Left renal cortex interstitium (tissue), 4 donors: ENCODE measurements at places on chromosomes 3 and 15. TPM values are rescaled to one million over a fixed set of nuclear protein-coding genes. Genes with fewer than 3 reads are reported as not detected.

- DNase-seq, result no peak
Observed at GRCh38 chr15:34708422-34708821, 46.4 kb downstream of the GJD2 start.

DNA sequence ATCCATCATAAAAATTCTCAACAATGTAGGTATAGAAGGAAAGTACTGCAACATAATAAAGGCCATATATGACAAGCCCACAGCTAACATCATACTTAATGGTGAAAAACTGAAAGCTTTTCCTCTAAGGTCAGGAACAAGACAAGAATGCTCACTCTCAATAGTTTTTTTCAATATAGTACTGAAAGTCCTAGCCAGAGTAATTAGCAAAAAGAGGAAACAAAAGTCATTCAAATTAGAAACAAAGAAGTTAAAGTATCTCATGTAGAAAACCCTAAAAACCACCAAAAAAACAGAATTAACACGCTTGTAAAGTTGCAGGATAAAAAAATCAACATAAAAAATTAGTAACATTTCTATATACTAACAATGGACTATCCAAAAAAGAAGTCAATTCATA lies 61.8 kb downstream of the MYH15 start:
- DNase-seq, result no peak

GRCh38 chr15:52082197-52083036 lies 30.2 kb downstream of the BCL2L10 start:
- DNase-seq, result no peak

DNA sequence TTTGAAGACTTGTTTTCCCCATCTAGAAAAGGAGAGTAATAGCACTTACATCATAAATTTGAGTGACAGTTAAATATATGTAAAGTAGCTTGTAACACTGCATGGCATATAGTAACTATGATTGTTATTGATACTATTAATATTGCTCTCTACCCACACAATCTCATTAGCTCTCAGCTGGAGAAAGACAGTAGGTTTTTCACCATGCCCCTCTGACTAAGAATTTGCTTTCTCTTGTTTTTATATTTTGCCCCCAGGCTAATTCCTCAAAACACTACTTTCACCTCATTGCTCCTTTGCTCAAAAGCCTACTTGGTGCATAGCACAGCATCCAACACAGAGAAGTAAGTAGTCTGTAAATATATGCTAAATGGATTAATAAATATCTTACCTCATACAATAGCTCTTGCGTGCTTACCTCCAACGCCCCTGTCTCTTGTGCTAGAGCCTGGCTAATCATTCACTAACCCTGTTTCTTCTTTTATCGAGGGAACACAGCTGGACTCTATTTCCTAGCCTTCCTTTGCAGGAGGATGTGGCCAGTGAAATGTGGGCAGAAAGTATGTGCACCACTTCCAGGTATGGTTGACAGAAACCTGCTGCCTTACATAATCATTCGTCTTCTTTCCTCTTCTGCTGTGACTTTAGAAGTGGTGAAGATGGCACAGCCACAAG lies 190.0 kb downstream of the PLCH1 start:
- no peak for DNase-seq

- DNase-seq, result no peak
Observed at GRCh38 chr3:7371693-7372572, 511.0 kb downstream of the GRM7 start.

DNA sequence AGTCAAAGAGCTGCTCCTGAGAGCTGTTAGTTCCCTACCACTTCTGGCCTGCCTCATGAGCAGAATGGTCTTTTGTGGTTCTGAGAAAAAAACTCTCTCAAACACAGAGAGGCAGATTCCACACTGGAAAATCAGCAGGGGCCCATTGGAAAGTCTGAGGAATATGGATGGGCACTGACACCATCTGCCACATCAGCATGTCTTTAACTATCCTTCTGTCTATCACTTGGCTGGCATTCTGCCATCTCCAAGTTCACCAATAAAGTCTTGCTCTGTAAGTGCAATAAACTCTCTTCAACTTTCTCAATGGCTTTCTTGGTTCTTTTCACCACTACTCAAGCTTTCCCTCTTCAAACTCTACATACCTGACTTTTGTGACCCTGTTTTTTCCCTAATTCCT lies 101.3 kb upstream of the GALNT15 start:
- DNase-seq, result no peak

DNA sequence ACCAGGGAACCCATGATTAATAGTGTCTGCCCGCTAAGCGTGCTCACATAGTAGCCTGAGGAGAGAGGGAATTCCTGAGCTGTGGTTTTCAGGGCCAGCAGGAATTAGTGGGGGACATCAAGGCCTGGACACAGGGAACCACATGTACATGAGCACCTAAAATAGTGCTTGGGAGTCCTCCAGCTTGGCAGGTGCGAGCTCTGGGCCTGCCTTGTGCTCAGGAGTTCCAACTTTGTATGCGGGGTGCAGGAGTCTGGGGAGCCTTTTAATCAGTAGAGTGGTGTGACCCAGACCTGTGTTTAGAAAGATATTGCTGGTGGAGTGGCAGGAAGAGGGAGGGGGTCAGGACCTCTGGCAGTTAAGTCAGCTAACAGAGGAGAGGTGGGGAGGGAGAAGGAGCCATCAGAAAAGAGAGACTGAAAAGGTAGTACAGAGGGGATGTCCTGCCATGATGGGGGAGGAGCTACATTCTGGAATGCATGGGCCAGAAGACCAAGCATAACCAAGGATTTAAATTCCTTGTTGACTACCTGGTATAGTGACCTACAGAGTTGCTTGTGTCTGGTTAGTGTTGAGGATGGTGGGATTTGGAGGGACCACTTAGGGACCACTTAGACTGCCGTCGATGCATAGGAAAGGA lies 1.9 kb downstream of the DAG1 start:
- DNase-seq, result no peak

GRCh38 chr3:144109944-144110343 lies 138.3 kb downstream of the DIPK2A start:
- no peak for DNase-seq

- no peak for DNase-seq
Observed at GRCh38 chr15:85318048-85318731, 62.2 kb upstream of the AKAP13 start.

Gene CPNE9
- polyA plus RNA-seq, result not detected

DNA sequence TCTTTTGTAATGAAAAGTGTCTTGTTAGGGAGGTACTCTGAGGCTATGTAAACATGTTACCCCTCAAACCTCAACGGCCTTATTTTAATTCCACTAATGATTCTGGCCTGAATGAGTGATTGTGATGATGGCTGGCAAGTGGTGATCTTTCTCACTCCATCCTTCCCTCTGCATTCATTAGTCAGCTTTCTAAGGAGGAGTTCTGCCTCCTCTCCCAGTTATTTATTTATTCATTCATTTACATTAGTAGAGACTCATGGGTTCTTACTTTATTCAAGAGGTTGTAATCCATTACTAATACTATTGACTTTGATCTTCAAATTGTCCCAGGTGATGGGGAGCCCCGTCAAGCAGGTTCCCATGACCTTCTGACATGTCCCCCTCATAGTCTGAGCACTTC lies 35.3 kb downstream of the GNB5 start:
- no peak for DNase-seq

DNA sequence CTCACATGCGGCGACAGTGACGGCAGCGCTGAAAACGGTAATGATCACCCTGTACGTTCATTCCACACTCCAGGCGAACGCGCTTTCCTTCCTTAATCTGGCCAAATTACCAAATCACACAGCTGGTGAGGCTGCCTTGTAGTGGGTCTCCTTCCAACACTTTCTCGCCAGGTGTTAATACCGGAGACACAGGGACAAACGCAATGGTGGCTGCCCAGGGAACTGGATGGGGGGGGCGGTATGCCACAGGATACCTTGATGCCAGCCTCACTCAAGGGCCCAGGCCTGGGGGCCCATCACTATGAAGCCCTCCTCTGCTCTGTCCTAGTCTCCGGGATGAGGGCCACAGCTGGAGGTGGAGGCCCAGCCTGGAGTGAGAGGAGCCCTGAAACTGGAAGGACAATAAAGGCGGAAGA lies 1.4 kb upstream of the CAMK2N2 start:
- no peak for DNase-seq
